Spleen (tissue), 13 donors: ENCODE measurements at places on chromosomes 7 and 10.

- no peak for DNase-seq
Measured at GRCh38 chr7:112001091-112001826, 204.9 kb downstream of the DOCK4 start.

- DNase-seq, result peak; percentile 57
Measured at GRCh38 chr7:158366916-158367633, 220.5 kb downstream of the PTPRN2 start.

GRCh38 chr7:43808410-43808809, 49.9 kb downstream of the BLVRA start:
- no peak for DNase-seq

DNA sequence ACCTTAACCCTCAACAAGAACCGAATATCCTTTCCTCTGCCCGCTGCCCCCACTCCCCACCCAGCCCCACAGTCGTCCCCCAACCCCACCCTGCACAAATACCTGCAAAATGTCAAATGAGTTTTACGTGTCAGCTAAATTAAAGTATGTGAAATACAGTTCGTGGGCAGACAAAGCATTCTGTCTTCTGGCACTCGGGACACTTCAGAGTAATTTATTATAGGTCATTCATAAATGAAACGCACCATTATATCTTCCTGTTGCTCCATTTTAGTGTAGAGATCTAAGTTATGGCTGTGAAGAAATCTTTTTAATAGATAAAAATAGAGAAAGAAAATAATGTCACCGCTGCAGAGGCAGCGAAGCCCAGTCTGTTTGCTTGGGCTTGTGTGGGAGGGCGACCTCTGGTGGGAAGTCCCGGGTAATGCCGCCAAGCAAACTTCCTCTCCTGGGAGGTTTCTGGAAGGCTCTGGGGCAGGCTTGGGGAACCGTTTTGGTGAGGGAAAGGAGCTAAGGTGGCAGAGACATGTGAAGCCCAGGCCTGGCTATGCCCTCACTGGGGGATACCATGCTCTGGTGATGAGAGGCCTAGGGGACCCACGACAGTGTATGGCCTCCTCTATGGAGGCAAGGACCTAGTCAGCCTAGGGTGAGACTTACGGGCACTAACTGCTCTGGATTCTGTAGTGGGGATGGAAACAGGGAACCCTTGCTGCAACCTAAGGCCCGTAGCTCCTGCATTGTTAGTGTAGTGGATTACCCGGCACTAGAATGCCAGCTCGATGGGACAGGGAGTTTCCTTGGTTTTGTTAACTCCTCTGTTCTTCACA, 604.9 kb downstream of the LRMDA start:
- DNase-seq, result peak; percentile 85

GRCh38 chr7:139016931-139017511, 18.8 kb downstream of the ZC3HAV1L start:
- peak; percentile 77 for DNase-seq

GRCh38 chr7:84182301-84182700, 12.3 kb downstream of the SEMA3A start:
- DNase-seq, result no peak

GRCh38 chr10:104780165-104780564, 139.1 kb downstream of the SORCS3 start:
- DNase-seq, result no peak

DNA sequence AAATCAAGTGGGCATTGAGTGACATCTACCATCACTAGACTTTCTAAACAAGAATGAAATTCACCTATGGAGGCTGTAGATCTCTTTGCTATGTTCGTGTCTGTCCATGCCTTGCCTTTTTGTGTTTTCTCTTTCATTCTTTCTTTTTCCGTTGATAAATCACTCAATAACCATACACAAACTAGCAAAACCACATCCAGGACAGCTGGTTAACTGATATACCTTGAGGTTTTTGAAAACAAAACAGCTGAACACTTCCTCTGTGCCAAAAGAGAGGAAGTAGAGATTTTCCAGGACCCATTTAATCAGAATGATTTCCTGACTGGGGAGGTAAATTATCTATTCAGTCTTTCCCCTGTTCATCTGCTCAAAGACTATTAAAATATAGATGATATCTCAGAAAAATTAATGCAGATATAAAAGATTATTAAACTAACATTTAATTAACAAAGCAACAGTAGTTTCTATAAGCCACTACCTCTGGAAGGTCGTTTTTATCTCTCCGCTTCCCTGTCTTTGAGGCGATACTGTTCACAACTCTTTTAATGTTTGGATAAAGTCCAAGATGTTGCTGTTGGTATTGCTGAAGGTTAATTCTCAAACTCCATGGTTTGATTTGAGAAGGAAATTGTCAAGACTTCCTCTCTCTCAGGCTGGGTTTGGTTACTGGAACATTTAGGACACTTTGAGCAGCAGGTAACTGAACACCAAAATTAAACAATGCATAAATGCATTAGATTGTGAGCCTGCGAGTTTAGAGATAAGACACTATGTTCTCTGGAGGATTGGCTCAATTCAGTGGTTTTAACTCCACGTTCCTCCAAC, 24.4 kb upstream of the C10orf67 start:
- no peak for DNase-seq

DNA sequence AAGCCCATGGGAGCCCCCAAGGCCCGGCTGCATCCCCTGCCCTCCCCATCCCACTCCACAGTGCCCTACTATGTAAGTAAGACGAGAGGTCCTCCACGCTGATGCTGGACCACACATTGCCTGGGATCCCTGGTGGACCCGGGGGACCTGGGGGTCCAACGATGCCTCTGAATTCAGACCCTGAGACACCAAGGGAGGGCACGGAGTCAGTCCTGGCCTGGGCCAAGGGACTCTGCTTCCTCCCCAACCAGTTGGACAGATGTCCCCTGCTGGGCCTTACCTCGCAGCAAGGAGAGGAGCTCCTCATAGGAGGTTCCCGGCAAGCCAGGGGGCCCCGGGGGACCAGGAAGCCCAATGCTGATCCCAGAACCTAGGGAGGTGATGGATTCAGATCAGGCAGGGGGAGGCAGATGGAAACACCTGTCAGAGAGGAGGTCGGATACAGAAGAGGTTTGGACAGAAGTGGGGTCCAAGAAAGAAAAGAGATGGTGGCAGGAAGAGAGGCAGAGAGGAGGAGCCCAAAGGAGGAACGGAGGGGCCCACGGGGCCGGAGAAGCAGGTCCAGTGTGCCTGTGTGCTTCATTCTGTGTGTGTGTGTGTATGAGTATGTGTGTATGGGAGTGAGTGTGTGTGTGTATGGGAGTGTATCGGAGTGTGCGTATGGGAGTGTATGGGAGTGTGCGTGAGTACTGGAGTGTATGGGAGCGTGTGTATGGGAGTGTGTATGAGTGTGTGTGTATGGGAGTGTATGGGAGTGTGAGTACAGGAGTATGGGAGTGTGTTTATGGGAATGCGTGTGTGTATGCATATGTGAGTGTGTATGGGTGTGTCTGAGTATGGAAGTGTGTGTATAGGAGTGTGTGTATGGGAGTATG, 50.2 kb downstream of the COL17A1 start:
- no peak for DNase-seq

DNA sequence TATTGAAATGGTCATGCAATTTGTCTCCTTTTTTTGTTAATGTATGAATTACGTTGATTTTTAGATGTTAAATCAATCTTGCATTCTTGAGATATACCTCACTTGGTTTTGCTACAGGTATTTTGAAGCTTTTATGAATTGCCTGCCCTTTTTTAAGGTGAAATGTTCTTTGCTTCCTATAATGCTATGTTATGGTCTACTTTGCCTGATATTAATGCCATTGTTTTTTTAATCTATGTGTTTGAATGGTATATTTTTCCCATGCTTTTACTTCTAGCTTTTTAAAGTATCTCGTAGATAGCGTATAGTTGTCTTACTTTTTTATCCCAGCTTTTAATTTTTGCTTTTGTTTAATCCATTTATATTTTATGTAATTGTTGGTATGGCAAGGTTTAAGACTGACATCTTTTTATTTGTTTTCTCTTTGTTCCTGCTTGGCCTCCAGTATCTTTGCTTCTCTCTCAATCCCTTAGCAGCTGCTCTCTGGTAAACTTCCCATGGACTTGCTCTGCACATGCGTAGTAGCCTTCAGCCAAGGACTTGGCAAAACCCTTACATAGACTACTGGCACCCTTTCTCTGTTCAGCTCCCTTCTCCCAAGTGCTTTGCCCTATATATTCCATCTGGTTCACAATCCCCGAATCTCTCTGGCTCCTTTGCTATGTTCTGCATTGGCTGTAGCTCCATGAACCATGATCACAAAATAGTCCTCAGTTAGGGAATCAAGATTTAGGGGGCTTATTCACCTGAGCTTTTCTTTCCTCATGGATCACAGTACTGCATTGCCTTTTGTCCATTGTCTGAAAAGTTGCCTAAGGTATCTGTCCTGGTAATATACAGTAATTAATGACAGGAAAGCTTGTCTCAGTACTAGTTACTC, 8.4 kb downstream of the TRIM24 start:
- DNase-seq, result no peak

GRCh38 chr10:4361581-4361980, 464.4 kb upstream of the AKR1E2 start:
- DNase-seq, result no peak

DNA sequence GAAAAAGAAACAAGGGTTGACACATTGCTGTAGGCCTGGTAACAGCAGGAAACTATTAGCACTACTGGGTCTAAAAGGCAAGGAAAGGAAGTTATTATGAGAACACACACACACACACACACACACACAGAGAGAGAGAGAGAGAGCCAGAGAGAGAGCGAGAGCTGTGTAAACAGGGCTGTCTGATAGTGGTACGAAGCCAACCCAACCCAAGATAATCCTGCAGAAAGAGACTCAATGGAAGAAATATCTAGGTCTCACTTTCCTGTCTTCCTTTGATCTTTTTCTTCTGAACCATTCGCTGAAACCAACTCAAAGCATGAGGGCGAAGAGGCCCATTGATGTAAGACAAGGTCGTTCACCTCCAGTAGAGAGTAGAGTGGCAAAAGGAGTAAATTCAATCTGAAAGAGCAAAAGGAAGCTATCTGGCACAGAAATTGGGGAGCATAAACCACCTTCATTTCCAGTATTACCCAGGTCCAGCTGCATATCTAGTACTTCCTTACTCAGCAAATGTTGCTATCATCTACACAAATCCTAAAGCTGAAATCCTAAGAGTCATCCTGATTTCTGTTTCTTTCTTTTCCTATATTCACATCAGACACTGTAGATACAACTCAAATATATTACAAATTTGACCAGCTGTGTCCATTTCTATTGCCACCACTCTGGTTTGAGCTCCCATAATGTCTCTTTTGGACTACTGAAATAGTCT, 110.2 kb downstream of the TMEM26 start:
- no peak for DNase-seq

GRCh38 chr7:67487316-67487715, 490.7 kb downstream of the TYW1 start:
- DNase-seq, result no peak

DNA sequence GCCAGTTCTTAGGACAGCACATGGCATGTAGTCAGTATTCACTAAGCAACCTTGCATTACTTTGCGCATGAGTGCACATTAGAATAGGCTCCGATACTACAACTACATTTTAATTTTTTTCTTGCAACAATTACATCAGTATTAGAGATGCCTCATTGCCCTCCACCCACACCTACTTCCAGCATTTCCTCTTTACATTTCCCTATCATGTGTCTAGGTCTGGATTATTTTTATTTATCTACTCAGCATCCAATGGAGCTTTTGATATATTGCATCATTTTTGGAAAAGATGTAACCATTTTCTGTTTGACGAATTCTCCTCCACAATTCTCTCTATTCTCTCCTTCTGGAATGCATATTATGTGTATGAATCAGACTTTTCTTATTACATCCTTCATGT, 258.2 kb upstream of the GLI3 start:
- DNase-seq, result no peak

DNA sequence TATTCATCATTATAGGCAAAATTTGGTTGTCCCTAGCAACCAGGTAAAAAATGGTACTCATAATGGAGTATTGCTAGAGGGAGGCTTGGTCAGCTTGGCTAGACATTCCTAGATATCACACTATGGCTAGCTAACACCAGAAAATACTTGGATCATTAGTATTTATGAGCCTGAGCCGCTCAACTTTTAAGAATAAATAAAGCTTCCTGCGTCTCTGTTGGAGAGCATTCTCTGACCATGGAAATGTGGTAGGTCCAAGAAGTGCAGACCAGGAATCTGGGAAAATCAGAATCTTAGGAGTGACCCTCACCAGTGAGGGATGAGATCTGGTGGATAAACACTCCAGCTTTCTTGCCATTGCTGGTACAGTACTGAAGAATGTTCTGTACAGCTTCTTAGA, 157.6 kb upstream of the AGR3 start:
- DNase-seq, result no peak

GRCh38 chr10:88205842-88206446, 342.5 kb downstream of the PTEN start:
- DNase-seq, result no peak
